Hindlimb muscle (tissue), 1 donor: ENCODE measurements at places on chromosomes 5 and 9.

GRCh38 chr5:92444888-92445287 lies 1061.8 kb upstream of the ARRDC3 start:
- no peak for DNase-seq

DNA sequence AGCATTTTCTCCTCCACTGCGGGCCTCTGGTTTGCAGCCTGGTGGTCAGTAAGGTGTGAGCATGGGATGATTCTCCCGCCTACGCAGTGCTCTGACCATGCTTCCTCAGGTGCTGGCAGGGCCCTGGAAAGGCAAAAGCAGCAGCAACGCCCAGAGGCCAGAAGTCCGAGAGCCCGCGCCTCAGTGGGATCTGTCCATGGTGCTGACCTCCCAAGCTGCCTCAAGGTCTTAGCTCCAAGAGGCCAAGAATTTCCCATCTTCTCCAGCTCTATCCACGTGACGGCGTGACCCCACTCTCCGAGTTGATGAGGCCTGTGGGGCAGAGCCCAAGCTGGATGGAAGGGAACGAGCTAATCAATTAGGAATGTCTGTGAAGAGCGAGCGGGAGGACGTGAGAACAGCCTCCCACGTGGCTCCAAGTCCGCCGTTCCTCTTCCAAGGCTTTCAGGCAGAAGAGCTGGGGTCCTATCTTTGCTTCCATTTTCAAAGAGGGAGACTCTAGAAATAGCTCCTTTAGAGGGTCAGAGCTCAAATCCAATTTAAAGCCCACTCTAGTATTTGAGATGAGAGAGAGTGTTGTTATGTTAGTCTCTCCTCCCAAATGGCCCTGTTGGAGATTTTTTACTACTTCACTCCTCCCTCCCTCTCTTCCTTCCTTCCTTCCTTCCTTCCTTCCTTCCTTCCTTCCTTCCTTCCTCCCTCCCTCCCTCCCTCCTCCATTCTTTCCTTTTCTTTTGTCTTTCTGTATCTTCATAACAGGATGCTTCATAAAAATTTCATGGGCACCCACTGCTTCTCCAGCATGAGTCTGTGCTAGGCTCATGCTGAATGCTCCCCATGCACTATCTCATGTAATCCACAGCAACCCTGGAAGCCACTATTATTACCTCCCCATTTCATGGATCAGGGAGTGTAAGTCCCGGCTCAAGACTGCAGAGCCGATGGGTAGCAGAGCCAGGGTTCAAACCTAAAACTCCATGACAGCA lies 69.3 kb downstream of the OLFM1 start:
- DNase-seq = peak; percentile 71

- DNase-seq = no peak
Measured at GRCh38 chr5:175790796-175791195, 80.6 kb upstream of the CPLX2 start.

DNA sequence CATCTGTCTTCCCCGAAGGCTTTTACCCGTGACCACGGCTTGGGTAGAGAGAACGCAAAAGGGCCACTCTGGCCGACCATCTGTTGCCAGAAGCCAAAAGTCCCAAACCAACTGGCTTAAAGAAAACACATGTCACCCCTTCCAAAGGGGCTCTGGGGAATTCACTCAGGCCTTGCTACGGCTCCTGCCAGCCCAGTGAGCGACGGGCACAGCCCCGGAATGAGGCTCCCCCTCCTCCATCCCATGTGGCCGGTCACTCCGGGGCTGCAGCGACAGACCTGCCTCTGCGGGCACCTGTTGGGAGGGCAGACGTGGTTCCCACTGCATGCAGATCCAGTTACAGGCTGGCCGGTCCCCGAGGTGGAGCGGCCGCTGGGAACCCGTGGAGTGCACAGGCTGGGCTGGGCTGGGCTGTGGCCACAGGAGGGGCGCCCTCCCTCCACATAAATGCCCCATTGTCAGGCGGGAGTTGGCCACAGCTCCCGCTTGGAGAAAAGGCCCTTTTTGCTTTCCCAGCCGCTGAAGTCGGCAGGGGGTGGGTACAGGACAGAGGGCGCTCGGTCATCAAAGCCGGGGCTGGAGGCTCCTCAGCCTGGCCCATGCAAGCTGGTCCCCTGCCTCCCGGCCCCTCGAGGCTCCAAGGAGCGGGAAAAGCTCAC lies 19.9 kb downstream of the NOTCH1 start:
- DNase-seq = no peak

DNA sequence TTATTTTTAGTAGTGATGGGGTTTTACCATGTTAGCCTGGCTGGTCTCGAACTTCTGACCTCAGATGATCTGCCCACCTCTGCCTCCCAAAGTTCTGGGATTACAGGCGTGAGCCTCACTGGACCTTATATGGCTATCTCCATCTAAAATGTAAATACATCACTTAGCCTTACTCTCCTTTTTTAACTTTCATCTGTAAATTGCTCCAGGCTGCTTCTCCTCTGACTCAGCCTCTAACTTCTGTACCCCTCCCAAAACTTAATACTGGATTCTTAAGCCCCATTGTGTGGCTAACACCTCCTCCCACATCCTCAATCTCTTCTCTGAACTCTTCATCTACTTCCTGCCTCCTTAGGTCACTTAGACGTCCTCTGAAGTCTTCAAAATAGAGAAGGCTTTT lies 4.0 kb downstream of the SNX30 start:
- DNase-seq = no peak

DNA sequence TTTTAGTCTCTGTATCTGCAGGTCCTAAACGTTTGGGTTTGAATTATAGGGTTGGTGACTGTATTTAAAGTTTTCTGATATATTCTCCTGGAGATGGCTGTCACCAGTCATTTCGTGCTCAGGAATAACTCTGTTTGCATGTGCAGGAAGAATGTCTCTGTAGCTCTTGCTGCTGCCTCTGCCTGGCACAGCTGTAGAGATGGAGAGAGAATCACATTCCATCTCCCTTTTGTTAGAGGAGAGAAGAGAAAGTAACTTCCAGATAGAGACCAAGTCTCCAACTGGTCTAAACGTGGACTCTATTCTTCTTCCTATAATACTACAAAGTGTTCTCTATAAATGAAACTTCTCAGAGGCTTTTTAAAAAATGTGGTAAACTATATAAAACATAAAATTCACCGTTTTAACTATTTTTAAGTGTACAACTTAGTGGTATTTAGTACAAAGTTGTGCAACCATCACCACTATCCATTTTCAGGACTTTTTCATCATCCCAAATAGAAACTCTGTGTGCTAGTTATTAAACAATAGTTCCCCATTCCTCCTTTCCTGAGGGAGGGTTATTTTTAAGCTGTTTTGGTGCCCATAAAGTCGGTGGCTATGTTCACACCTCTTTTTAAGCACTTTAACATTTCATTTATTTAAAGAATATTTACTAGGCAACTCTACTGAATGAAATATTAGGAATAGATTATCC lies 20.7 kb upstream of the STARD4 start:
- DNase-seq = no peak

DNA sequence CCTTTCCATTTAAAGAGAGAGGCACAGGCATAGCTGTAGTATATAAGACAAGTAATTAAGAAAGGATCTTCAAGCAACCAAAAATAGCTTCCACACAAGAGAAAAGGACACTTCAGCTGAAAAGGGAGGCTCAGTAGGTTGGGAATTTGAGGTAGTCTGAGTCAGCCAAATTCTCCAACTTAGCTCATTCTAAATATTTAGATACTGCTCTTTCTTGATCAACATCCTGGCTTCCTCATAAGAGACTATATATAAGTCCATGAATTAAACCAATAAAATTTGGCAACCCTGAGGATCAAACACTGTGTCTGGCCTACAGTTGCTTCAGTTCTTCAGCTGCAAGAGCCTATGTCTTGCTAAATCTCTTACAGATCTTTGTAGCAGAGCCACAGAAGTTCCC lies 17.8 kb downstream of the HINT1 start:
- DNase-seq = no peak

GRCh38 chr5:79582186-79582585 lies 30.1 kb upstream of the TENT2 start:
- no peak for DNase-seq

- DNase-seq = no peak
Measured at GRCh38 chr5:68220914-68221313, 5.4 kb downstream of the PIK3R1 start.
